Tibial nerve (tissue), 4 donors: ENCODE measurements at places on chromosomes 13 and 19. TPM values are rescaled to one million over a fixed set of nuclear protein-coding genes. Genes with fewer than 3 reads are reported as not detected.
A peak's percentile ranks its signal among the peaks of the same experiment; 100 is the strongest.

- no peak for DNase-seq
These were observed 20.8 kb upstream of the CASP14 start for GRCh38 chr19:15028490-15028889.

DNA sequence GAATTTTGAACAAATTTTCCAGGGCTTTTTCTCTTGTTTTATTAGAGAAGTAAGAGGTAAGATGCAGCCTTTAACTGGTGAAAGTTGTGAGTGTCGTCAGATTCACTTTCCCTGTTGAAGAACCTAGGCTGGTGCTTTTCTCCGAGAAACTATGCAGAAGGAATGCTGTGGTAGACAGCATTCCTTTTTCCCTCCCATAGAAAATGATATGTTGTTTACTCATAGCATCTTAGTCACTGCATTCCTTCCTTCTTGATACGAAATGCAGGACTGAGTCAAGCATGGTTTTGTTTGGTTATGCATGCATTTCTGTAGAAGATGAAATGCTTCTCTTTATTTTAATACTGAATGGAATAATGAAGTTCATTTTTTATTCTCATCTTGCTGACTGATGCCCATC lies 3.4 kb downstream of the ITGBL1 start:
- DNase-seq = no peak

DNA sequence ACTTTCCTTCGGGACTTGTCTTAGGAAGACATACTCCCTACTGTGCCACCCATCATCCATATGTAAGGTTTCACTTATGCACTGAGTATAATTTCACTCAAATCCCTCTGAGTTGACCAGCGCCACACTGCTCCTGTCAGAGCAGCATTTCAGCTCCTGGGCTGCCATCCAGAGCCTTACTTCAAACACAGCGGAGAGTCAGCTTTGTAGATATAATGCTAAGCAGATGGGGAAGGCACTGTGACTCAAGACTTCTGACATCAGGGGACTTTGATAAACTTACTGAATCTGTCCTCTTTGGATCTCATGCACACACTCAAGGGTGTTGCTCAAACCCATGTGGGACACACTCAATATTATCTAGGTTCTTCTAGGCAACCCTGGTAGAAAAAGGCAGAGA lies 34.9 kb downstream of the DOCK9 start:
- no peak for DNase-seq

DNA sequence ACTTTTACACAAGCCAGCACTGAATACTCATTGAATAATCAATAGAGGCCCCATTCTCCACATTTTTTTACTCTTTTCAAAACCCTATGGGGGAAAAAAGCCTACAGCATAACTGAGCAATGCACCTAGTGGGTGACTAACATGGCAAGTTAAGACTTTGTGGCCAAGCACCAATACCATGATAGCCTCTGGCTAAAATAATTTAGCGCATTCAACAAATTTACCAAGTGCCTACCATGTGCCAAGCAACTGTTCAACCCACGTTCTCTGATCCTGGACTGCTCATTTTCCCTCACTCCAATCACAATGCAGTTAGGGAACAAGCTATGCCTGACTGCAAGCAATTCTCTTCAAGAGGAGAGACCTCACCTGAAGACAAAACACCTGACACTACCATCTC lies 3.0 kb downstream of the ANKRD10 start:
- DNase-seq = no peak

DNA sequence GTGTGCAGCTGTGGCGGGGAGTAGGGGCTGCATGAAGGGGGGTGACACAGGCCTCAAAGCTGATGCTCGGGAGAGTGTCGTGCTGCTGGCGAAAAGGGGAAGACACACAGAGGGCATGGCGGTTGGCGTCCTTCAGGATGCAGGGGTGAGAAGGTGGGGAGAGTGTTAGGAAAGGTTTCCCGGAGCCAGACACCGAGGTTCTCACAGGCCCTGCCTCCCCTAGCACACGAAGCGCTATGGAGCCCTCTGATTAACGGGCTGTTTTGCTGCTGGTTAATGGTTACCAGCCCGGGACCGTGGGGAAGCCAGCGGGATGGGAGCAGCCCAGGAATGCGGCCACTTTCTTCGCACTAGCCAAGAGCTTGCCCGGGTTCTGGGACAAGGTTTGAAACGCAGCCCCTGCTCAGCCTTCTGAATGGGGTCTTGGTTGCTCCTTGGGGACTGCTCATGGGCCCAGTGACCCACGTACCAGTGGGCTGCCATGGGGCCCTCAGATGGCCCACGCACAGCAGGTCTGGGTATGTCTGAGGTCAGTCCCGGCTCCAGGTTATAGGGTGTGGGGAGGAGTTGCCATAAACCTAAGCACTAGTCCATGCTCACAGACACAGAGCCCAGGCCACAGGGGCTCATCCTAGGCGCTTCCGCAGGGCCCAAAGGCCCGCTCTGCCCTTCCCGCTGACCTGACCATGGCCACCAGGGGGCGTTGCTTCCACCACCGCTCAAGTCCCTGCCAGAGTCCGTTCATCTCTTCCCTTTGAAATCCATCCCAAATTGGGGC lies 31.3 kb upstream of the ISYNA1 start:
- DNase-seq = peak; percentile 43

DNA sequence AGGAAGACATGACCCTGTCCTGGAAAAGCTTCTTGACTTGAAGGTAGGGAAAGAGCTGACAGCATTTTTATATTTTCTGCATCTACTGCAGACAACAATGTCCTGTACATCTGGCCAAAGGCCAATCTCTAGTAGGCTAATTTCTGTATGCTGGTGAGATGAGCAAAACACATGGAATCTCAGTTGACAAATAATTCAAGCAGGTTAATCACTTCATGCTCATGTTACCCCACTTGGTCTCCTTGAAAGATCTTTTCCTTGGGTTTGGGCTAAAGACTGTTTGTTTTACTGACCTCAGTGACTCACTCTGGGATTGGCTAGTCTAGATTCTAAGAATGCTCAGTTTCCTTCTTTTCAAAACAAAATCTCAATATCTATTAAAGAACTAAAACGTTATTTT lies 298.8 kb downstream of the LMO7 start:
- DNase-seq = no peak

GRCh38 chr13:46686171-46686570 lies 110.8 kb downstream of the ESD start:
- no peak for DNase-seq

- peak; percentile 61 for DNase-seq
These were observed 11.1 kb downstream of the LYL1 start for GRCh38 chr19:13091400-13092157.

DNA sequence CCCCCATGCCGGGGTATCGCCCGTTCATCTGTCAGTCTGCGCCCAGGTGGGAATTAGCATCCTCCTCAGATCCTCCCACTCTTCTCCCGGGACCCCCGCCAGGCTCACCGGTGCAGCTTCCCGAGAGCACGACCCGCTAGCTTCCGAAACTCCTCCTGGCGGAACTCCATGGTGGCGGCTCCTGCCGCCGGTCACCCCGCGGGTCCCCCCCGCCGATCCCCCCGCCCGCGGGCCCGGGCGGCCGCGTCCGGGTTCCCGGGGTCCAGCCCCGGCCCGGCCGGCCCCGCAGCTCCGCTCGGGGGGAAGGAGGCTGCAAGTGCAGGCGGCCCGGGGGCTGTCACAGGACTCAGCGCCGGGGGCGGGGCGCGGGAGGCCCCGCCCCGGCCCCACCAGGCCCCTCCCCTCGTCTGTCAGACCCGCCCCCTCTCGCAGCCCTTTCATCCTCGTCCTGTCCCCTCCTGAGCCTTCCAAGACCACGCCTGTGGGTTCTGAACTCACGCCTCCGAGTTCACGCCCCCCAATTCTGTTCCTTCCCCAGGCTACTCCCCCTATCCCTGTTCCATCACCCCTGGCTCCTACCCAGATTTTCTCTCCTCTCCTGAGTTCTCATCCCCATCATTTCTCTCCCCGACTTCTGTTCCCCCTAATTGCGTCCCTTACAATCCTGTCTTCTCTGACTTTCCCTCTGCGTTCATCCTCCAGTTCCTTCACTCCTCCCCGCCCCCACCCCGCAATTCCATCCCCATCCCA lies at the start of gene SLC17A7:
Gene SLC17A7 (minus strand): TSS at position 318 of the 750 bp plus-strand sequence. CDS start 148 bp downstream, at position 170.
- peak; percentile 82 for DNase-seq

GRCh38 chr13:31485183-31485582 lies 254.1 kb upstream of the RXFP2 start:
- no peak for DNase-seq

- no peak for DNase-seq
These were observed 33.3 kb downstream of the UFM1 start for GRCh38 chr13:38382946-38383345.

GRCh38 chr13:26660185-26660584 lies 100.4 kb downstream of the GPR12 start:
- no peak for DNase-seq

DNA sequence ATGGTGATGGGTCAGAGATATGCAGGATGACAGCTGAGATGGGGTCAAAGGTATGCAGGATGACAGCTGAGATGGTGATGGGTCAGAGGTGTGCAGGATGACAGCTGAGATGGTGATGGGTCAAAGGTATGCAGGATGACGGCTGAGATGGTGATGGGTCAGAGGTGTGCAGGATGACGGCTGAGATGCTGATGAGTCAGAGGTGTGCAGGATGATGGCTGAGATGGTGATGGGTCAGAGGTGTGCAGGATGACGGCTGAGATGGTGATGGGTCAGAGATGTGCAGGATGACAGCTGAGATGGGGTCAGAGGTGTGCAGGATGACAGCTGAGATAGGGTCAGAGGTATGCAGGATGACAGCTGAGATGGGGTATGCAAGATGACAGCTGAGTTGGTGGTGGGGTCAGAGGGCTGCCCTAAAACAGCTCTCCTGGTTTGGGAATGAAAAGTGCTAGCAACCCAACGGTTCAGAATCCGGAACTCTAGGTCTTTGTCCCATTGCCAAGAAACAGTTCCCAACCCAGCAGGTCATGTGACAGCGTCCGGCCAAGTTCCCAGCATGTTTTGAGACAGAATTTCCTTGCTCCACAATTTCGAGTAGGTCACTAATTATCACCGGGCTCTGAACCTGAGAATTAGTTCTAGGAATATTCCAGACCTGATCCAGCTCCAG lies 3.2 kb downstream of the SELENOW start:
- DNase-seq = peak; percentile 71

- no peak for DNase-seq
These were observed 181.5 kb downstream of the DNAJC3 start for GRCh38 chr13:95858286-95859075.

DNA sequence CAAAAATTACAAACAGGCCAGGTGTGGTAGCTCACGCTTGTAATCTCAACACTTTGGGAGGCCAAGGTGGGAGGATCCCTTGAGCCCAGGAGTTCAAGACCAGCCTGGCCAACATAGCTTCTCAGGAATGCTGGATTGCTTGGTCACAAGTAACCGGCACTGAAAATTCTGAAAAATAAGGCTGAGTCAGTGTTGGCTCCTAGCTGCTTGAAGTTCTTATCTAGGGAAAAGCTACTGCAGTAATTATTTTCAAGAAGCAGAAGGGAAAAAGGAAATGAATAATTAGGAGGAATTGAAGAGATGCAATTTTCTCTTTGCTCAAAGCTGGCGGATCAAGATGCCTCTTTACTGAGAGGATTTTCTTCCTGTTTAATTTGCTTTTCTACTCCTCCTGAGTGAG lies 75.0 kb upstream of the GTF3A start:
- DNase-seq = no peak

GRCh38 chr19:56321254-56321988 lies 6.8 kb upstream of the ZSCAN5A start:
- no peak for DNase-seq

DNA sequence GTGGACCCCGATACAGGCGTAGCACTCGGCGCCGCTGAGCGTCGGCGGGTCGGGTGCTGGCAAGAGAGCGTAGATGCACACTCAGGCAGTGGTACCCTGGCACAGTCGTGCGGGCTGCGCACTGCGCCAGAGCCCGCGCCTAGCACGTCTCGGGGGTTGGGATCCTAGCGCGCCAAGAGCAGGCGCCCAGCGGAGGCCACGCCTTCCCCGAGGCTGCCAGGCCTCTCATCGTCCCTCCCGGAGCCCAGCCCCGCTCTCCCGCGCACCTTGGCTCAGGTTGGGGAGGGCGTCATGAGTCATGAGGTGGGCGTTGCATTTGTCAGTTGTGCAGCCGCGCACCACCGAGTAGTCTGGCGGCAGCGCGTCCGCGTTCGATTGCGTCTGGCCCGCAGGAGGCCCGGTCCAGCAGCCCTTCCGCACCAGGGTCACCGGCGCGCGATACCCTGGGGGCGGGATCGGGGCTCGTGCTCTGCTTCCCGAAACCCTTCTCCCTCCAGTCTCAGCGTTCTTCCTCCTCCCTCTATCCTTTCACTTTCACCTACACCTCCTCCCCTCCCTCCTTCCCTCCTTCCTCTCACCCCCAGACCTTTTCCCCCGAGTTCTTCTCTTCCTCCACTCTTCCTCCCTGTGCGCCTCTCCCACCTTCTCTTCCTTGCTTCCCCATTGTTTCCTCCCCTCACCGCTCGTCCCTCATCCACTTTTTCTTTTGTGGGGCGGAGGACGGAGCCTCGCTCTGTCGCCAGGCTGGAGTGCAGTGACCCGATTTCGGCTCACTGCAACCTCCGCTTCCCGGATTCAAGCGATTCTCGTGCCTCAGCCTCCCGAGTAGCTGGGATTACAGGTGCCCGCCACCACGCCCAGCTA lies 3.5 kb downstream of the LYPD5 start:
- DNase-seq = no peak

- no peak for DNase-seq
These were observed at the start of gene NALCN for GRCh38 chr13:101416181-101417042. Gene NALCN, minus strand, starts transcription at chr13:101416508. Its CDS starts 17,382 bp downstream, at chr13:101399126.

DNA sequence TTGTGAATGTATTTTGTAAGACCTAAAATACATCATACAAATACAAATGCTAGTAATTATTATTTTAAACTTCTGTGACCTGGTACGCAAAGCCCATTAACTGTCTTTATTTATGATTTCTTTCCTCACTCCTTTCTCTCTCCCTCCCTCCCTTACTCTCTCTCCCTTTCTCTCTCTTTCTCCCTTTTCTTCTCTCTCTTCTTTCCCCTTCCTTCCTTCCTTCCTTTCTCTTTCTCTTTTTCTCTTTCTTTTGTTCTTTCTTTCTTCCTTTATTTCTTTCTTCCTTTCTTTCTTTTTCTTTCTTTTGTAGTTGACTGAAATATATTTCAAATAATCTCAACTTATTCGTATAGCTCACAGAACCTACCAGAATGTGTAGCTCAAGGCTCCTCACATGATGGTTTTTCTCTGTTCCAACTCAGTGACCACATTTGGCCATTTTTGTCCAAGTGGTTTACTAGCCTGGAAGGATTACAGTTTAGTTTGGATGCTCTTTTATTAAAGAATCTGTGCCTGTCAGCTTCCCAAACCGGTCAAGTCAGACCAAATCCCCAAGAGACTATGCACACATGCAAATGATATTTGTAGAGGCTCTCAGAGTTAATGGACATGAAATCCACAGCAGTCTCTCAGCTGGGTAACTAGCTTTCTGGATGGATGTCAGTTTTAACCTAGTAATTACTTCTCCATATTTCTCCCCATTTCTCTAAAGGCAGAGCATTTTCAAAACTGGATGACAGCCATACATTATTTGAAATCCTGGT lies 71.7 kb downstream of the POSTN start:
- no peak for DNase-seq

- no peak for DNase-seq
These were observed at the start of gene SBSN for GRCh38 chr19:35528218-35529038. Gene SBSN, minus strand, starts transcription at chr19:35528311. Its CDS starts 30 bp downstream, at chr19:35528281.

GRCh38 chr19:494171-495080 lies 1.9 kb upstream of the MADCAM1 start:
- DNase-seq = no peak

The TSHZ3 gene
- 22.4 TPM for total RNA-seq

The RGL3 gene
- 6.5 TPM for total RNA-seq

The KCNN1 gene
- not detected for total RNA-seq

The ADPRHL1 gene
- total RNA-seq = 6.9 TPM

The LIG1 gene
- 6.1 TPM for total RNA-seq

The ZNF729 gene
- total RNA-seq = not detected

The TIMM50 gene
- 65.5 TPM for total RNA-seq

The GGACT gene
- total RNA-seq = 2.4 TPM

The SIGLEC12 gene
- not detected for total RNA-seq

The DIRAS1 gene
- 0.87 TPM for total RNA-seq

The ZNF773 gene
- 2.6 TPM for total RNA-seq

The KLK14 gene
- not detected for total RNA-seq

The CEACAM5 gene
- total RNA-seq = not detected
